ENCODE measurements at places on chromosomes 1 and 21. TPM values are rescaled to one million over a fixed set of nuclear protein-coding genes. Genes with fewer than 3 reads are reported as not detected.

DNA sequence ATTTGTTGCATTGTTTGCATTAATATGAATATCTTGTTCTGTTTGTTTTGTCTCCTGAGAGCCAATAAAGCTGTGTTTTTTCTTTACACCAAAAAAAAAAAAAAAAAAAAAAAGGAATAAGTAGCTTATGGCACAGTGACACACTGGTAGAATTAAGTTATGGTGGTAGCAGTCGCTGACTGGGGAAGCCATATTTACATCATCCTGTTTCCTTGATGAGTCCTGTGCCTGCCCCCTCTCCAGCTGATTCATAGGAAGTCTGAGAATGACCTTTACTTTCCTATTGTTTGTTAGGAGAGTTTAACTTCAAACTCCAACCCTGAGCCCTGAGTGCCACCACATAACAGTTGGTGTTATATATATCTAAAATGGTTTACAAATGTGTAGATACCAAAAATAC is 62.2 kb downstream of the OBSCN start:
- H3K27me3 ChIP-seq, result no peaks in the 10 kb centered on the region
- H3K36me3 ChIP-seq, result no peaks in the 10 kb centered on the region
- DNase-seq, result no peak
- H3K4me3 ChIP-seq, result no peak overlapping the region
- no peaks in the 10 kb centered on the region for H3K4me1 ChIP-seq

DNA sequence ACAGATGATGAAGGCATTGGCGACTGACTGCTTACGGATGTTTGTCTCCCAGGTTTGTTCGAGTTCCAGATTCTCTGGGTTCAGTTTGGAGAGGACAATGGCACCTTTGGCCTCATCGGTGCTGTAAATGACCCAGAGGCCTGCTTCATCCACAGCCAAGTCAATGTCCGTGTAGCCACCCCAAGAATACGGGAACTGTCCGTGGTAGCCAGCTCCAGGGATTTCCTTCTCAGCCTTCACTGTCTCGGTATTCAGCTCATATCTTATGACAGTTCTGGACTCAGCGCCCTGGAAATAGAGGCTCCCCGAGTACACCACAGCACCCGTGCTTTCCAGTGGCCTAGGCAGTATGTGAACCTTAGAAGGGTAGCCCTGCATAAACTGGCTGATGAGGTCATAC is 14.1 kb downstream of the MYOCOS start:
- H3K27me3 ChIP-seq, result no peaks in the 10 kb centered on the region
- peaks cover 8% of the 10 kb centered on the region for H3K4me1 ChIP-seq
- no peak overlapping the region for H3K4me3 ChIP-seq
- DNase-seq, result no peak

DNA sequence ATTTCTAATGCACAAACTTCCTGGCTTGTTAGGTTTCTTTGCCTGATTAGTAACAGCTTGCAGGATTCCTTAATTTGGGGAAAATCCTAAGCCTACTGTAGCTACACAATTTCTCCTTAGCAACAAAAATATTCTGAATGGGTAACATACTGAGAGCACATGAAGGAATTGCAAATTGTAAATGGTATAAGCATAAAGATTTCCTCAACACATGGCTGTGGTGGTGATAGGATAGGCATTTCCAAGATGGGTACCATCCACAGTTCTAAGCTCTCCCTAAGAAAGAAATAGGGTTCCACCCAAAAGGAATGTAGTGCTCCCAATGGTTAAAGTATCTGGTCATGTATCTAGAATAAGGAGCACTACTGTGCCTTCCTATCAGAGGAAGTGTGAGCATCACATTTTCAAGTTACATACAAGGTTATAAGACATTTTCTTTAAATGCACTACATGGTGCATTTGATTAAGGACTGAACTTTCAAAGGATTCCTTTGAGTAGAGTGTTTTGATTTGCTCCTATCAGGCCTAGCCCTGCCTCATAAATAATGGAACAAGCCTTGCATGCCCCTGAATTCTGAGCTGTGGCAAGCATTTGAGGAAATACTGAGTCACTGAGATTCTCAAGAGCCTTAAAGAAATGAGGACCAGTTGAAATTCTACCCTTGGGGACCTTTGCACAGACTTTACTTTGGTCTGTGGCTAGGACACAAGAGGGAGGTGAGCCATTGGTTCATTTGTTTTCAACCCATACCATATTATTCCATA is 286.4 kb downstream of the PTBP2 start:
- H3K27ac ChIP-seq, result no peak overlapping the region
- no peaks in the 10 kb centered on the region for H3K27me3 ChIP-seq
- no peaks in the 10 kb centered on the region for H3K4me1 ChIP-seq
- H3K4me3 ChIP-seq, result no peak overlapping the region

Gene EFNA3
- total RNA-seq, result 7.7 TPM

GRCh38 chr1:51575406-51576084 is 41.3 kb upstream of the OSBPL9 start:
- DNase-seq, result no peak
- peaks cover 16% of the 10 kb centered on the region for H3K4me1 ChIP-seq
- H3K27me3 ChIP-seq, result no peaks in the 10 kb centered on the region

- H3K36me3 ChIP-seq, result no peaks in the 10 kb centered on the region
- DNase-seq, result no peak
- H3K4me3 ChIP-seq, result no peak overlapping the region
- no peaks in the 10 kb centered on the region for H3K4me1 ChIP-seq
- no peak overlapping the region for H3K27ac ChIP-seq
These were observed 124.1 kb upstream of the KCNK2 start for GRCh38 chr1:214958486-214958885.

- no peak overlapping the region for H3K27ac ChIP-seq
- no peaks in the 10 kb centered on the region for H3K27me3 ChIP-seq
- H3K4me3 ChIP-seq, result no peak overlapping the region
- no peaks in the 10 kb centered on the region for H3K4me1 ChIP-seq
- DNase-seq, result no peak
These were observed 22.5 kb downstream of the DPH5 start for GRCh38 chr1:101003012-101003650.

Gene HMCN1
- 5.7 TPM for total RNA-seq

GRCh38 chr1:224851210-224851847 is 78.1 kb upstream of the DNAH14 start:
- DNase-seq, result peak; percentile 86
- no peak overlapping the region for H3K27ac ChIP-seq
- no peaks in the 10 kb centered on the region for H3K27me3 ChIP-seq
- no peaks in the 10 kb centered on the region for H3K36me3 ChIP-seq
- H3K4me3 ChIP-seq, result no peak overlapping the region

All from testis (tissue), 5 donors.